Stimulated activated CD4-positive, alpha-beta T cell treated with anti-CD3 and anti-CD28 coated beads, Interleukin-15, amount 100 ng/mL, for 1 hour (primary cell): ENCODE measurements at places on chromosomes 12 and 14.
A peak's percentile ranks its signal among the peaks of the same experiment; 100 is the strongest.

DNA sequence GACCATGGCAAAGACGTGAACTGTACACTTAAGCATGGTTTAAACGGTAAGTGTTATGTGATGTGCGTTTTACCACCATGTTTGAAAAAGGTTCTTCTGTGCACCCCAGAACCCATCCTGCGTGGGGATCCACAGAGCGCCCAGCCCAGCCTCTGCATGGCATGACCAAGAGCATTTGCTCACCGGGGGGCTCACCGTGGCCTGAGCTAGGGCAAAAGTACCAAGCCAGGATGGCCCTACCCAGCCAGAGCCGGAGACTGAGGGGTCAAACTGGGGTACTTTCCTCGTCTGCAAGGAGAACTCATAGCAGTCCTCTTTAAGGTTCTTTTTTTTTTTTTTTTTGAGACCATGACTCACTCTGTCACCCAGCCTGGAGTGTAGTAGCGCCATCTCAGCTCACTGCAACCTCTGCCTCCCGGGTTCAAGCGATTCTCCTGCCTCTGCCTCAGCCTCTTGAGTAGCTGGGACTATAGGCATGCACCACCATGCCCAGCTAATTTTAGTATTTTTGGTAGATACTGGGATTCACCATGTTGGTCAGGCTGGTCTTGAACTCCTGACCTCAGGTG lies 16.4 kb upstream of the ANKRD9 start:
- DNase-seq = no peak

- no peak for DNase-seq
Observed at GRCh38 chr14:103576371-103577024, 13.7 kb downstream of the COA8 start.

GRCh38 chr14:53748691-53749090 lies 207.9 kb downstream of the BMP4 start:
- no peak for DNase-seq

DNA sequence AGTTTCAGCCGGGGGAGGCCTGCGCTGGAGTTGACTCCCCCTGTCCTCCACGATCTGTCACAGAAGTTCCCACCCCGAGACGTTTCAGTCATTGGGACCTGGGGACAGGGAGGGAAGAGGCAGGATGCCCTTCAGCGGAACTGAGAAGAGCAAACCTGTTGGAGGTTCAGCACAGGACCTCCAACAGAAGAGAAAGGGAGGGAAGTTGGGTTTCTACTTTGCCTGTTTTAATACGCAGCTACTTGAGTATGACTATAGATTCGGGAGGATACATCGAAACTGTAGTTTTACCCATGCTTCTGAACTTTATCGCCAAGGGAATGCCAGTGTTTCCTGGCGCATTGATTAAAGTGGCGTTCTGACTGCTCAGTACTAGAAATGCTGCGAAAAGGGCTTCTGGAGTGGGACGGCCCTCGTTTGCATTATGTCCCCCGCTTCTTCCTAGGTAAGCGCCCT lies 2.3 kb upstream of the DUSP6 start:
- no peak for DNase-seq

- no peak for DNase-seq
Observed at GRCh38 chr12:94121886-94122285, 26.5 kb upstream of the PLXNC1 start.

- DNase-seq = no peak
Observed at GRCh38 chr12:95998611-95999286, 2.6 kb upstream of the HAL start.

DNA sequence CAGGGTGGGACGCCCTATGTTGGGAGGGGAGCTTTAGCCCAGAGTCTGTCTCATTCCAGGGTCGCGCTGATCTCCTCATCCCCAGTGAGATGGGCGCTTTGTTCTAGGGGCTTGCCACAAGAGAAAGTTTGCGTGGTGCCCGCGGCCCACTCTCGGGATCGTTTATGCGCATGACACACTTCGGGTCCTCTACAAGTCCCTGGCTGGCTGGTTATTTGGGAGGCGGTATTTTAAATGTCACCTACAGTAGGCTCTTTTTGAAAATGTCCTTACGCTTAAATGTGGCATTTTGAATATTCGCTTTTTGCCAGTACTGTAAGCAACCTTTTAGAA lies 541 bp downstream of the GOLT1B start:
- peak; percentile 16 for DNase-seq

DNA sequence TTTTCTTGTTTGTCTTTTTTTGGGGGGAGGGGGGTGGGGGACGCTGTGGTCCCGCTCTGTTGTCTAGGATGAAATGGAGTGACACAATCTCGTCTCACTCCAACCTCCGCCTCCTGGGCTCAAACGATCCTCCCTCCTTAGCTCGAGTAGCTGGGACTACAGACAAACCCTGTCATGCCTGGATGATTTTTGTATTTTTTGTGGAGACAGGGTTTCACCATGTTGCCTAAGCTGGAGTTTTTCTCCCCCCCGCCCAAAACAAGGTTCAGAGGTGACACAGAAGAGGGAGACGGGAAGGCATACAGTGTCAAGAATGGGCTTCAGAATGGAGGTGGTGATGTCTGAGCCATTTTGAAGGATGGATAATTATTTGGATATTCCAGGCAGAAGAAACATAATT lies 116.9 kb upstream of the ATF1 start:
- DNase-seq = no peak

GRCh38 chr14:104676694-104677511 lies 12.5 kb upstream of the INF2 start:
- no peak for DNase-seq

GRCh38 chr12:107564946-107565345 lies 120.7 kb upstream of the PWP1 start:
- no peak for DNase-seq

DNA sequence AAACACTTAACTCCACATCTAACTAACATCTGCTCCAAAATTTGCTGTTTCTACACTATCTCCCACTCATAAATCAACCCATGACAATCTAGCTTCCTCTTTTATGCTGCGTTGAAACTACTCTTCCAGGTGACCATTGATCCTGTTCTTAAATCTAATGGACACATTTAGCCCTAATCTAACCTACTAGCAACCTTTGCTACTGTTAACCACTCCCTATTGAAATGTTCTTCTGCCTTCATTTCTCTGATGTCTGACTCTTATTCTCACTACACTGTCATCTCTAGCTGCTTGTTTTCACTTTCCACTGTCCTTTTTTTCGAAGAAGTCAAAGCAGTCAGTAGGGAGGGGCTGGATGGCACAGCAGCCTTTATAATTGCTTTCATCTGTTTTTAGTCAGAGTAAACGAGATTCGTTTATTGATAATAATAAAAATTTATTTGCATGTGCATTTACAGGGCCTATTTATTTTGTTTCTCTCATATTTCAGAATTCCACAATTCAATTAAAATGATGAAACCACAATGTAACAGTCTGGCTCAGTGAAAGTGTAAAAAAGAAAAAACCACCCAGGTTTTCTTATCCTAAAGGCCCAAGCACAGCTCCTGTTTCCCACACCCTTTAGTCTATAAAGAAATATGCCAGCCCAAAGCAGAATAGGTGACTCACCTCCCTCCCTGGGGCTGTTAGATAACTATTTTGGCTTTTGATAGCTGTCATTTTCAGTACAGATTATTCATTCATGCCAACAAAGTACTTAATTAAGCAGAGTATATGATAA lies 44.9 kb downstream of the ATP2B1 start:
- DNase-seq = no peak

- no peak for DNase-seq
Observed at GRCh38 chr12:95102916-95103671, 29.7 kb upstream of the NR2C1 start.

DNA sequence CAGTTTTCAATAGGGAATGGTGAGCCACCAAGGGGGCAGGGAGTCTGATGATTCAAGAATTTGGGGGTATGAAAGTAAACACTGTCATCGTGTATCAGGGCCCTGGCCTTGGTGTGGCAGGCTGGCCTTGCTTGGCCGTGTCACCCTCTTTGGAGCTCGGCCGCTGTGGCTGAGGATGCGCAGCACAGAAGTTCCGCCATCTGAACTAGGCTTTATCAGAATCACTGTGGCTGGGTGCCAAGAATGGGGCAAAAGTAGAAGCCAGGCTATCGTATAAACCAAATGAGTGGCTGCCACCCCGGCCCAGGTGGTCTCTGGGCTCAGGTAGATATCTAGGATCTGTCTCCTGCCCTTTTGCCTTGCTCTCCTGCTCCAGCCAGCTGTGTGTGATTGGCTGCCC lies 137.4 kb downstream of the PAPOLA start:
- DNase-seq = no peak

- no peak for DNase-seq
Observed at GRCh38 chr14:70139384-70139783, 49.4 kb downstream of the SLC8A3 start.

DNA sequence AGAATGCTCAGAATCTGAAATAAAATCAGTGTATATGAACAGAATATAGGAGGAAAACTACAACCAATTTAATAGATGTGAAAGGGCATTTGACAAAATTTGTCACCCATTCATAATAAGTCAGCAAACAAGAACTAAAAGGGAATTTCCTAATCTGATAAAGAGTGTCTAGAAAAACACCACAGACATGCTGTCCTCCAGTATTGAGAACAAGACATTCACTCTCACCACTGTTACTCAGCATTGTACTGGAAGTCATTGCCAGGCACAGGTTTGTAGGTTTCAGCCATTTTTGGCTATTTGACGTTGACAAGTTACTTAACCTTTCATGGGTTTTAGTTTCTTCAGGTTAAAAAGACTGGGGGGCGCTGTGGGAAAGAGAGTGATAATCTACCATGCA lies 13.2 kb downstream of the EIF2S1 start:
- DNase-seq = no peak

- DNase-seq = no peak
Observed at GRCh38 chr14:81406863-81407262, 6.7 kb upstream of the STON2 start.

- no peak for DNase-seq
Observed at GRCh38 chr14:77804592-77804991, 4.7 kb downstream of the ADCK1 start.

GRCh38 chr14:75461755-75462349 lies 34.0 kb downstream of the JDP2 start:
- no peak for DNase-seq

DNA sequence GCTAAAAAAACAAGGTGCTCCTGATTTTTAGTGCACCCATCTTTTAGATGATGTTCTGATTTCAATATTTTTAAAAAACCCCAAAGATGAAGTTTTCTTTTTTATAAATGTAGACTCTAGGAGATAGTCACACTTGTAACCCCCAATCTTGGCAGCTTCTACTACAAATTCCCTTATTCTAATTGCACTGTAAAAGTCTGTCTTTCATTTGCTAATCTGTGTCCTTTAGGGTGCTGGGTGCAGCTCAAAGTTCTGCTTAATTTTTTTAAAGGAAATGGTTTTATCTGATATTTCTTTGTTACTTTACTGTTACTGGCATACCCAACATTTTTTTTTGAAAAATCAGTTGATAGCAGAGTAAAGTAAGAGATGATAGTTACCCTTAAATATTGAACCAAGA lies 172.0 kb downstream of the TRHDE start:
- no peak for DNase-seq

DNA sequence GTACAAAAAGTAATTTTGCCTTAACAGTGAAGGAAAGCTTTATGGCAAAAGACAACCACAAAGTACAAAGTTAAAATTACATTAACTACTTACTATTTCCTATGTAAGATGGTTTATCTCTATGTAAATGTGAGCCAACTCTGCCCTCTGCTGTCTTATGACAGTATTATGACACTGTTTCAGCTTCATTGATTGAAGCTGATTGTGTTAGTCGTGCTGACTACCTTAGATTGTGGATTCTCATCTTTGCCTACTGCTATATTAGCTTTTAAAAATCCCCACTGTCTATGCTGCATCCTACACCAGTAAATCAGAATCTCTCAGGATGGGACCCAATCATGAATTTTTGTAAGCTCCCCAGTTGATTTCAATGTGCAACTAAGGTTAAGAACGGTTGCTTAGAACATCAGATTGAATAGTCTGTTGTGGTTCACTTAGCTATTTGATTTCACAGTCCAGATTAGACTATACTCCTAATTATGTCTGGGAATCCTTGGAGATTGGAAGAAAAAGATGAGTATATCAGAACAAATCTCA lies 12.2 kb upstream of the SPTB start:
- DNase-seq = no peak

DNA sequence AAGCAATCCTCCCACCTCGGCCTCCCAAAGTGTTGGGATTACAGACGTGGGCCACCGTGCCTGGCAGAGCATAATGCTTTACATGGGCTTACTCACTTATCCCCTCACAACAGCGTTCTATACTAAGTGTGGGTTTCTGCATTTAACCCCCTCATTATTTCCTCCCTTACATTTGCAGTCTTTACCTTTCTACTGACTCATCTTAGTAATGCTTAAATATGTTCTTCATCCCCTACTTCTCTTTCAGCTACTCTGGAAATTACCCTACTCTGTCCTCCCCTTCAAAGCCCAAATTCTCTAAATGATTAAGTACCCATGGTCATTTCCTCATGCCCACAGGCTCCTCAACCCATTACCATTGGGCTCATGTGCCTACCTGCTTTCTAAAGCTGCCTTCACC lies 40.7 kb downstream of the NKX2-1 start:
- DNase-seq = no peak

DNA sequence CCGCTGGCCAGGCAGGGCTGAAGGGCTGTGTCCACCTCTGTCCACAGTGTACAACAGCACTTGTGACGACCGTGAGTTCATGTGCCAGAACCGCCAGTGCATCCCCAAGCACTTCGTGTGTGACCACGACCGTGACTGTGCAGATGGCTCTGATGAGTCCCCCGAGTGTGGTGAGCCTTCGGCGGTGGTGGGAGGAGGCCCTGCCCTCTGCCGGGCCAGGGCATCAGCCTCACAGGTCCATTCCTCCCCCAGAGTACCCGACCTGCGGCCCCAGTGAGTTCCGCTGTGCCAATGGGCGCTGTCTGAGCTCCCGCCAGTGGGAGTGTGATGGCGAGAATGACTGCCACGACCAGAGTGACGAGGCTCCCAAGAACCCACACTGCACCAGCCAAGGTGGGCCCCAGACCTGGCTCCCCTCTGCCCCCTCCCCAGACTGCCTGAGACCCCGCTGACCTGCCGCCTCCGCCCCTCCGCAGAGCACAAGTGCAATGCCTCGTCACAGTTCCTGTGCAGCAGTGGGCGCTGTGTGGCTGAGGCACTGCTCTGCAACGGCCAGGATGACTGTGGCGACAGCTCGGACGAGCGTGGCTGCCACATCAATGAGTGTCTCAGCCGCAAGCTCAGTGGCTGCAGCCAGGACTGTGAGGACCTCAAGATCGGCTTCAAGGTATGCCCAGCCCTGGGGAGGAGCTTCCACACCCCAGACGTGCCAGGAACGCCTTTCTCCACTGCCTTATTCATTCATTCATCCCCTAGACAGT lies 20.8 kb upstream of the NXPH4 start:
- DNase-seq = no peak
